Amniotic epithelial cell (primary cell): ENCODE measurements at places on chromosomes 1 and 21.

DNA sequence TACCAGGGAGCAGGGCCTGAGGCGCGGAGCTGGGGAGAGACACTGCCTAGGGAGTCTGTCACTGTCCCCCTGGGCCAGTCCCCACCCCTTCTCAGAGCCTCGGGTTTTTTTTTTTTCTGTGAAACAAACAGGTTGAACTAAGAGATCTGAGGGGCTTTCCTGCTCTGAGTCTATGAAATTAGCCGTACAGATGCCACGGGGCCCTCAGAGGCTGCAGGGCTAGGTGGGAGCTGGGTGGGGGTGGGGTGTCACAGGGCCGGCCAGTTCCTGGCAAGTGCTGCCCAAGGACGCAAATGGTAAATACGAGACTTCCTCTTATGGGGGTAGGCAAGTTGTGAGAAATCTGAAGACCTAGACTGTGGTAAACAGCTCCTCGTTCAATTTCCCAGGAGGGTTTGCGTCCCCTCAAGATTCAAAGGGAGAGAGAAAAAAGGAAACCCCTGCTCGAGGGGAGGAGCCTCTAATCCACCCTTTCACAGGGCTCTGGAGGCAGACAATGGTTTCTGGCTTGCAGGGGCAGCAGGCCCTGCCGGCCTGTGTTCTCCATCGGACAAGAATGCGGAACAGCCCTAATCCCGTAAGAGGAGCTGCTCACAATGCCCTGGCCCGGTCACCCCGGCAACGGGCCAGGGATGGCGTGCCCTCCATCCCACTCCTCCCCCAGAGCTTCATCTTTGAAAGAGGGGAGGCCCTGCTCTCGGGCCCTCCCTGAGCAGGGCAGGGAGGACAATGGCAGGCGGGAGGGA, 7.8 kb downstream of the NUAK2 start:
- DNase-seq, result peak; percentile 66

DNA sequence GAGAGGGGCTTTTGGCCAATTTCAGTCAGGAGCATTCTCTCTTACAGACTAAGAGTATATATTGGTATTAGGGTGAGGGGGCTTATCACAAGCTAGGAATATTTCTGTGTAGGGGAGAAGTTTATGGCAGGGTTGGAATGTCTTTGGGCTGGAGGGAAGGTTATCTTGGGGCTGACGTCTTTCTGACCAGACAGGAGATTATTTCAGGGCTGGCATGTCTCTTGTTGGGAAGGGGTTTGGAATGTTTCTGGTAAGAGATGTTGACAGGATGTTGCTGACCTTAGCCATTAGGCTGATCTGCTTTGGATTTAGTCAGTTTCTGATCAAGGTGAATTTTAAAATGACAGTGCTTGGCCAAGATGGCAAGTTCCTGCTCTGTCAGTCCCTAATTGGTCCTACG, 17.8 kb upstream of the HSD3B1 start:
- no peak for DNase-seq

DNA sequence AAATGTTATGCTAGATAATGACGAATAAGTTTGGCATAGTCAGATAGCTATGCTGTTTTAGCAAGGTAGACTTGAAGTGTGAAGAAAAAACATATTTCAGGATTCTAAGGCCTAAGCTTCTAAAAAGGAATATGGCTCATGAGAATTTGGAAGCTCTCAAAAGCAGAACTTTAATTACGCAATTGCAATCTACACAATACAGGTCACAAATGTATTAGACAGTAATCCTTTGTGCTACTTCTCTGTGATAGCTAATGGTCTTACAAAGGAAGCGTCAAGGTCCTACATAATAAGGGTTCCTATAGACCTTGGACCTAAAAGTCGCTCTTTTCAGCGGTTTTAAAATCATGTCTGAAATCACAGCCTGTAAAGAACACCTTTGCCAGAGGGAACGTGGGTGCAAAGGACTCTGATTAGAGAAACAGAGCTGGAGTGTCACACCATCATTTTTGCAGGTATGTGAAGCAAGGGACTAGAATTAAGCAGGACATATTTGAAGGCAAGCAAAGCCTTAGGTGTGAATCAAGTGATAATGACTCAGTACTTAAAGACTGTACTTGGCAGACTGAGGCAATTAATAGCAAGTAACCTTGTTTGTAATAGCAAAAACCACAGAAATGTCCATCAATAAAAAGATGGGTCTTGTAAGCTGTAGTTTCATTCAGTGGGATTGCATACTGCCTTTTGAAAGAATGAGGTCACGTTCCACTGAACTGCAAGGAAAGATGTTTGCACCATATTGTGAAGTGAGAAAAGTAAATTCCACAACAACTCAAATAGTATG, 420.2 kb downstream of the KCTD3 start:
- peak; percentile 5 for DNase-seq

DNA sequence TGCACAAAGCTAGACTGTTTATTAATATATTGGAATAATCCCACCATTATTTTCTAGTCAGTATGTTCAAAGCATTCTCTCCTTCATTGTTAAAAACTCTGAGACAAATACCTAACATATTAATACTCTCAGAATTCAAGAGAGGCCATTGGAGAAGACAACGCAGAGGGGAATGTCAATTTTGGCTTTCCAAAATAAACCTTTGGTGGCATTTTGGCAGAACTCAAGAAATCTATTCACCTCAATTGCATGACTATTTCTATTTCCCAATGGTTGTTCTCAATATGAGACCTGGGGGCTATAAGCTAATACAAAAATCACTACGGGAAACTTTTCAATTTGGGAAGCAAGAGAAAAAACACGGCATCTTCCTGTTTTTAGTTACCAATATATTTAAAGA, 58.5 kb downstream of the RUSC1 start:
- no peak for DNase-seq
